ENCODE measurements at places on chromosomes 7 and 10. TPM values are rescaled to one million over a fixed set of nuclear protein-coding genes. Genes with fewer than 3 reads are reported as not detected.

The SKIDA1 gene
- total RNA-seq = 1.2 TPM

The OPN4 gene
- not detected for total RNA-seq

The MSS51 gene
- 0.48 TPM for total RNA-seq

The SHTN1 gene
- total RNA-seq = 26.4 TPM

The PGAM2 gene
- total RNA-seq = not detected
